M059J (cell line): ENCODE measurements at places on chromosomes 2 and 18. TPM values are rescaled to one million over a fixed set of nuclear protein-coding genes. Genes with fewer than 3 reads are reported as not detected.

GRCh38 chr2:181851726-181852125 lies 39.8 kb upstream of the ITPRID2 start:
- DNase-seq: no peak

DNA sequence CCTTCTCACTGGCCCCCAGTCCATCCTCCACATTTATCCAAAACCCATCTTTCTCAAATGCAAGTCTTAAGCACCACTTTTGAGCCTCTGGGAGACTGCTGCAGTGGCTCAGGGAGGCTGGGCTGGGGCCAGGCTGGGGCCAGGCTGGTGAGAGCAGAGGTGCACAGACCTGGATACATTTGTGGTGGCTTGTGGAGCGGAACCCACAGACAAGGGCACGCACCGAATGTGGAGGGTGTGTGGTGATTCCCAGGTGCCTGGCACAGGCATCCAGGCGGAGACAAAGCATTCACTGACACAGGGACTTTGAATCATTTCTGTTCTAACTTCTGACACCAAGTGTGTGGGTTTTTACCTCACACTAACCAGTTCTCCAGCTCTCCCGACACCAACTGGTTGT lies 42.2 kb upstream of the MGAT4A start:
- DNase-seq: no peak

DNA sequence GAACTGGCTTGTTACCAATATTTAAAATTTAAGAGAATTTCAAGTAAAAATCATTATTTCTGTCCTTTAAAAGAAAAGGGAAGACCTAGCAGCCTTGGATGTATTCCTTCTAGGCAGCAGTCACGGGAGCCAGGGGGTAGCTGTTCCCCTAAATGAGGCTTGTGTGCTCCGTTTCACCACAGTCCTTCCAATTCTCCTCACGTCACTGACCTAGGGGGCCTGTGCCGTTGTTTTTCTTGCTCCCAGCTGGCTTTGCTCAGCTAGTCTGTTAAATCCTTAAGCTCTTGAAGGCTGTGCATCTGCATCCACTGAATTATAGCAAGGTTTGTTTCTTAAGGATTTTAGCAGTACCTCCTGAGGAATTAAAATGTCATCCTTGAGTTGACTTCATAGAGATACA lies 9.9 kb downstream of the KLHL23 start:
- DNase-seq: no peak

- peak; percentile 71 for DNase-seq
These were observed 585 bp downstream of the ABCA12 start for GRCh38 chr2:215137741-215138340.

Gene MDH1
- total RNA-seq: 228 and 324 TPM in 2 replicates

Gene FRZB
- total RNA-seq: 0.10 and 0.71 TPM in 2 replicates

Gene CYP20A1
- 16.9 and 19.9 TPM in 2 replicates for total RNA-seq
